ENCODE measurements at places on chromosomes 12 and 14.

DNA sequence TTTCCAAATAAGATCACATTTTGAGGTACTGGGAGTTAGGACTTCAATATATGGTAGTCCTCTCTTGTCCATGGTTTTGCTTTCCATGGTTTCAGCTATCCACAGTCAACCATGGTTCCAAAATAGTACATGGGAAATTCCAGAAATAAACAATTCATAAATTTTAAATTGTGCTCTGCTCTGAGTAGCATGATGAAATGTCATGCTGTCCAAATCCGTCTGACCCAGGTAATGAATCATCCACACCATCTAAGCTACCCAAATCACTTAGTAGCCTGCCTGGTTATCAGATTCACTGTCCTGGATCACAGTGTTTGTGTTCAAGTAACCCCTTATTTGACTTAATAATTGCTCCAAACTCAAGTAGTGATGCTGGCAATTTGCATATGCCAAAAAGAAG lies 197.9 kb downstream of the TMTC3 start:
- peak; percentile 46 for DNase-seq

DNA sequence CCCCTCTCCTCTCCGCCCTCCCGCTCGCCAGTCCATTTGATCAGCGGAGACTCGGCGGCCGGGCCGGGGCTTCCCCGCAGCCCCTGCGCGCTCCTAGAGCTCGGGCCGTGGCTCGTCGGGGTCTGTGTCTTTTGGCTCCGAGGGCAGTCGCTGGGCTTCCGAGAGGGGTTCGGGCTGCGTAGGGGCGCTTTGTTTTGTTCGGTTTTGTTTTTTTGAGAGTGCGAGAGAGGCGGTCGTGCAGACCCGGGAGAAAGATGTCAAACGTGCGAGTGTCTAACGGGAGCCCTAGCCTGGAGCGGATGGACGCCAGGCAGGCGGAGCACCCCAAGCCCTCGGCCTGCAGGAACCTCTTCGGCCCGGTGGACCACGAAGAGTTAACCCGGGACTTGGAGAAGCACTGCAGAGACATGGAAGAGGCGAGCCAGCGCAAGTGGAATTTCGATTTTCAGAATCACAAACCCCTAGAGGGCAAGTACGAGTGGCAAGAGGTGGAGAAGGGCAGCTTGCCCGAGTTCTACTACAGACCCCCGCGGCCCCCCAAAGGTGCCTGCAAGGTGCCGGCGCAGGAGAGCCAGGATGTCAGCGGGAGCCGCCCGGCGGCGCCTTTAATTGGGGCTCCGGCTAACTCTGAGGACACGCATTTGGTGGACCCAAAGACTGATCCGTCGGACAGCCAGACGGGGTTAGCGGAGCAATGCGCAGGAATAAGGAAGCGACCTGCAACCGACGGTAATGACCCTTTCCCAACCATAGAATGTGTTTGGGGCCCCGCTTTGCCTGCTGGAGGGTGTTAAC lies 615 bp downstream of the CDKN1B start:
- no peak for DNase-seq

DNA sequence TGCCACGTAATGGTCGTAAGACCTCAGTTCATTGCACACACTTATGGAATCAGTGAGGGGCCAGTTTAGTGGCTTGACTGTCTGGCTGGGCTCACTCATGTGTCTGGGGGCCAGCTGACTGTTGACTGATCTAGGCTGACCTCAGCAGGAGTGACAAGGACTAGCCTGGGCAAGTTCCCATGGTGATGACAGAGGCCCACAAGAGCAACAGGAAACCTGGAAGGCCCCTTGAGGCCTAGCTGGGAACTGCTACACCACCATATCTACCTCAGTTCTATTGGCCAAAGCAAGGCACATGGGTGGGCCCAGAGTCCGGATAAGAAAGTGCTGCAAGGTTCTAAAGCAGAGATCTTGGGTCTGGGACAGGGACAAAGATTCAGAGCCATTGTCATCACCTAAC lies 21.3 kb upstream of the RFLNA start:
- DNase-seq, result peak; percentile 53

DNA sequence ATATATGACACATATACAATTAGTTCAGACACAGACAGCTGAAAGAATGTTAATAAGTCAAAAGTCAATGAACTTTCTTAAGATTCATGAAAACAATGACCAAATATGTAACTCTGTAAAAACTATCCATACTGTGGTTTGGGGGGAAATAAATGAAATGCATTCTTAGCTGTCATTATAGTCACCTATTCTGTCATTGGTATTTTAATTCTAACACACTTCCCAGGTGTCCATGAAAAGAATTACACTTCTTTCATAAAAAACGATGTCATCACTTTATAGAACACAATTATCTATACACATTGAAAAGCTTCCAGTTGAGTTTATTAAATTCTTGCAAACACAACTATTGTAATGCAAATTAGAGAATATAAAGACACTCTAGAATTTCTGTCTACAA lies 35.8 kb downstream of the PPFIA2 start:
- no peak for DNase-seq

GRCh38 chr14:81144824-81145603 lies 75.7 kb downstream of the GTF2A1 start:
- no peak for DNase-seq

- DNase-seq, result no peak
Measured at GRCh38 chr12:114443607-114444421, 37.9 kb upstream of the TBX5 start.

DNA sequence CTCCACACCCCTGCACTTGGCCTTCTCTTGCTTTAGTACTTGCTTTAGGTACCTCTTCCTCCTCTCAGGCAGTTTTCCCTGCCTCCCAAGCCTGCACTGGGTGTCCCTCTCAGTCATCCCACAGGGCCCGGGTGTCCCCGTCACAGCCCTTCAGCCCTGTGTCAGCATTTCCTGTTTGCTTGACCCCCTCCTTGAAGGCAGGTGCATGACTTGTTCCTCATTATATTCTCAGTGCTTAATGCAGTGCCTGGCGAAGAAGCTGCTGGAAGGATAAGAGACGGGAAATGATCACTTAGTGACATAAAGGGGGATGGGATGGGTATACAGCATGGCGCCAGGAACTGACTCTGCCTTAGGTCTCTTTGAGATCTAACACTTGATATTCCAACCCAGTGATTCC lies 61.5 kb downstream of the IQSEC3 start:
- DNase-seq, result no peak

DNA sequence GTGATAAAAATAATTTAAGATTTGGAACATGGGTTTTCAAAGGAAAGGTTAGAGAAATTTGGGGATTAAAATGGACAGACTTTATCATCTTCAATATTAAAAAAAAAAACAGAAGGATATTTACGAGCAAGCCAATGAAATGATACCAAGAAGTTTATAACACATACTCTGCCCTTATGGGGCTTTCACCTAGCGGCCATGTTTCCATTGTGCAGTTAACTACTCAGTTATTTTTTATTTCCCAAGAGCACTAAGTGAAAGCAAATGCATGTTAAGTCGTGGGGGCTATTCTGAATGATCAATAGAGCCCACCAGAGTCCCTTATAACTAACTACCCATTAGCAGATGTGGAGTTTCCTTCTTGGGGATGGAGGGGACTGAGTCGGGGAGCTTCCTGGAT lies 53.9 kb downstream of the ETV6 start:
- DNase-seq, result no peak

GRCh38 chr12:95943330-95943842 lies at the start of gene AMDHD1:
Gene AMDHD1 (plus strand): TSS chr12:95943331. CDS start chr12:95943399, 68 bp downstream.
- DNase-seq, result peak; percentile 45

DNA sequence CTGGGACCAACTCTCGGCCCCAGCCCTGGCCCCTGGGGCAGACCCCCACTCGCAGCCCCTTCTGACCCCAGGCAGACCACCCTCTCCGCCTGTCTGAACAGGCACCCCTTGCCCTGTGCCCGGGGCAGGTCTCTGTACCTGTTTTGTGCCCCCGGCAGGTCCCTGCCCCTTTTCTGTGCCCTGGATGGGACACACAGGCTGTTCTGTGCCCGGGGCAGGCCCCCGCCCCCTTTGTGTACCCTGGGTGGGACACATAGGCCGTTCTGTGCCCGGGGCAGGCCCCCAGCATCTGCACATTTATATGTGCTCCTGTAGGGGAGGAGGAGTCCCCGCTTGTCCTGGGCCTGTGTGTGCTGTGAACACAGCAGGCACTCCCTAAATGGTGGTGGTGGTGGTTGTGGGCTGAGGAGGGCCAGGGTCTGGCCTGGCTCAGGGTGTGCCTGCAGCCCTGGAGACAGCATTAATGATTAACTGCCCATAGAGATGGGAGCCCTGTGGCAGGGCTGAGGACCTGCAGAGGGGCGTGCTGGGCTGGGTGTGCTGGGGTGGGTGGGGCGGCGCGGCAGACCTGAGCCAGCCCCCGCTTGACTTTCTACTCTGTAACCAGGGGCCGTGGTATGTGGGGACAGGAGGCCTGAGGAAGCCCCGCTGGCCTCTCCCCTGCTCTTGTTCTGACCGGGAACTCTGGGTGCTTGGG lies 3.7 kb downstream of the FBRSL1 start:
- no peak for DNase-seq

DNA sequence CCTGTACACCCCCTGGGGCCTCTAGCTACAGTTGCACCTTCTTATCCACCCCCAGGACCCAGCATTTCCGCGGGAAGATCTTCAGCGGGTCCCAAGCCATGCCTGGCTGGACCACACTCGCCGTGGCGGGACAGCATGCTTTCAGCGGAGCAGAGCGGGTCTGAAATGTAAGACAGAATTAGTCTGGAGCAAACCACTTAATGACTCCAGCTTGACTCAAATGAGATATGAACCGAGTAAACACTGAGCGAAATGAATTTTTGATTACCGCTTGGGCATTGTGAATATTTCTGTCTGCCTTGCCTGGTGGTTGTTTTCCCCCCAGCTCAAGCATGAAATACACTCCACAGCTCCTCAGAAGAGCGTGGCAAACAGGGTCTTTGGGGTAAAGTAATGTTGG lies 60.8 kb downstream of the SLC24A4 start:
- no peak for DNase-seq

GRCh38 chr14:50954811-50955372 lies 10.6 kb upstream of the PYGL start:
- peak; percentile 66 for DNase-seq

GRCh38 chr12:132783917-132784531 lies 22.4 kb upstream of the ANKLE2 start:
- DNase-seq, result no peak

- DNase-seq, result peak; percentile 85
Measured at GRCh38 chr12:54368709-54369596, 4.7 kb upstream of the GPR84 start.

DNA sequence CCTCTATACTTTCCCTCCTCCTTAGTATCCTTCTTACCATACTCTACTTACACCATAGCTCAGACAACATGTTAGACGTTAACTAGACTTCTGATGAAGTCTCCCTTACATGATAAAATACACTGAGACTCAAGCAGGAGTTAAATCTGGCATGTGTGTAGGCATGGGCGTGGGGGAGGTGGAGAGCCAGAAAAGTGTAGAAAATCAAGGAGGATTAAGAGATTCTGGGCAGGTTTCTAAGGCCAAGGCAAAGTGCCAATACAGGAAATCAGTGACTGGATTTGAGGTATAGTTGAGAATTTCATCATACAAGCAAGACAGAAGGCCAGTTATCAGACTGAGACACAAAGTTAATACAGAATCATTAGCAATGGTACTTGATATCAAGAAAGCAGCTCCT lies 37.4 kb downstream of the EPS8 start:
- peak; percentile 57 for DNase-seq

GRCh38 chr14:61607570-61608244 lies 87.6 kb upstream of the HIF1A start:
- no peak for DNase-seq

- no peak for DNase-seq
Measured at GRCh38 chr14:91867316-91867988, at the start of gene TC2N. Gene TC2N (minus strand): TSS chr14:91867536. CDS start chr14:91813769, 53,767 bp downstream.

DNA sequence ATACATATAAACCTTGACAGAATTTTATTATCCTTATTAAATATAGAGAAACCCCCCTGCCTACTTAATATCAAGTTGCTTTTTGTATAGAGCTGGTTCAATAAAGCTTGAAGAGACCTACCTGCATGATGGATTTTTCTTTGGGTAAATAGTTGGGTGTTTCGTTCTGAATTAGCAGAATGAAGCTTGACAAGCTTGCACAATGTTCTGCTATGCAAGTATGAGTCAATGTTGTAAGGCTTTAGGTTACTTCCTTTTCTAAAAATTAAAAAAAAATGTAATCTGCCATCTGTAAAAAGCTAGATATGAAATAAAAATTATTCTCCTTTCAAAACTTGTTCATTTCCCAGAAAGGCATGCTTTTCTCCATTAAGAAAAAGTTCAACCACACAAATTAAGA lies 1662.6 kb upstream of the SEL1L start:
- peak; percentile 5 for DNase-seq

GRCh38 chr12:46617167-46617566 lies 208.6 kb downstream of the SLC38A4 start:
- DNase-seq, result peak; percentile 38

- DNase-seq, result peak; percentile 76
Measured at GRCh38 chr12:53568809-53569557, 57.2 kb downstream of the ATF7 start.

DNA sequence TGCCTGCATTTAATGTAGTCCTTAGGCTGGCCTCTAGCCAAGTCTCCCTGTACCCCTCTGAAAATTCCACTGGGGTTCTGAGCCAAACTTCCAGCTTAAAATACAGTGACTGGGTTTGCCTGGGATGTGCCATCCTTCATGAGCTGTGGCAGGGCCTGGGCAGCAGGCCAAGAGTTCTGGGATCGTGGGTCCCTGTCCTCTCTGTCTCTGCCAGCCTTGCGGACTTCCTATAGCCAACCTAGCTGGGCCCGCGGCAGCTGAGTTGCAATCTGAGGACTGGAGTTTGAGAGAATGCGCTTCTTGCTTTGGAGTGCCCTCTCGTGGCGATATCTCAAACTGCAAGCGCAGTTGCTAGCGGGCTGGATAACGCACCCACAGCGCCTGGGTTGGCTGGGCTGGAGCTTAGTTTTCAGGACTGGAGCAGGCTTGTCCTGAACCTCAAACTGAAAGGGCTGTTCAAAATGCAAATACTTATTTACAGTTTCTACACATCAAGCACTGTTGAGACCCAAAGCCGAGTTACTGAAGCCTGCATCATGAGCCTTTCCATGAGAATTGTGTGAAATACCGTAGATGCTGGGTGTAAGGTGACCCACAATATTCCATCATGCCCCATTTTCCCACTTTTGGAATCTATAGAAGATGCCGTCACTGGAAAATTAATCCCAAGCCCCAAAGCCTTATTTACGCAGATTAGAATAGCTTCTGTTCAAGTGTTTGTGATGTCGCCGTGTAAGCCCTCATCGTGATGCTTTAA lies 7.3 kb upstream of the IFI27L2 start:
- peak; percentile 76 for DNase-seq

- DNase-seq, result peak; percentile 83
Measured at GRCh38 chr14:38297681-38298080, 41.8 kb upstream of the CLEC14A start.

DNA sequence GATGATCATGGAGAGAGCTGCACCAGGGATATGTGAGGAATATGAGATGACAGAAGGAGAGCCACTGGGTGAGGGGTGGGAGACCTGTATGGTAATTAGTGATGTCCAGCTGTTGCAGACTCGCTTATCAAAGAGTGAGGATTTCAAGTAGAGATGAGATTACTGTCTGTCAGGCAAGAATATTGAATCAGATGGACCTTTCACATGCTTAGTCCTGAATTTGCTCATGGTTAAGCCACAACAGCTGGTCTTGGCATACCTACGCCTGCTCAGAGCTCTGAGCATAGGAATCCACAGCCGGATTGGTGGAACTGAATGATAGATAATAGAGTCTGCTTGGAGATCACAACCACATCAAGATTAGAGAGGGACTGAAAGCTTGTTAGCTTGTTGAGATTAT lies 115.2 kb upstream of the ARHGAP5 start:
- no peak for DNase-seq

- DNase-seq, result no peak
Measured at GRCh38 chr14:72717220-72717619, 176.7 kb downstream of the DPF3 start.

- peak; percentile 93 for DNase-seq
Measured at GRCh38 chr14:71753126-71753830, 179.0 kb upstream of the RGS6 start.
